ENCODE measurements at places on chromosomes 2 and 18.

DNA sequence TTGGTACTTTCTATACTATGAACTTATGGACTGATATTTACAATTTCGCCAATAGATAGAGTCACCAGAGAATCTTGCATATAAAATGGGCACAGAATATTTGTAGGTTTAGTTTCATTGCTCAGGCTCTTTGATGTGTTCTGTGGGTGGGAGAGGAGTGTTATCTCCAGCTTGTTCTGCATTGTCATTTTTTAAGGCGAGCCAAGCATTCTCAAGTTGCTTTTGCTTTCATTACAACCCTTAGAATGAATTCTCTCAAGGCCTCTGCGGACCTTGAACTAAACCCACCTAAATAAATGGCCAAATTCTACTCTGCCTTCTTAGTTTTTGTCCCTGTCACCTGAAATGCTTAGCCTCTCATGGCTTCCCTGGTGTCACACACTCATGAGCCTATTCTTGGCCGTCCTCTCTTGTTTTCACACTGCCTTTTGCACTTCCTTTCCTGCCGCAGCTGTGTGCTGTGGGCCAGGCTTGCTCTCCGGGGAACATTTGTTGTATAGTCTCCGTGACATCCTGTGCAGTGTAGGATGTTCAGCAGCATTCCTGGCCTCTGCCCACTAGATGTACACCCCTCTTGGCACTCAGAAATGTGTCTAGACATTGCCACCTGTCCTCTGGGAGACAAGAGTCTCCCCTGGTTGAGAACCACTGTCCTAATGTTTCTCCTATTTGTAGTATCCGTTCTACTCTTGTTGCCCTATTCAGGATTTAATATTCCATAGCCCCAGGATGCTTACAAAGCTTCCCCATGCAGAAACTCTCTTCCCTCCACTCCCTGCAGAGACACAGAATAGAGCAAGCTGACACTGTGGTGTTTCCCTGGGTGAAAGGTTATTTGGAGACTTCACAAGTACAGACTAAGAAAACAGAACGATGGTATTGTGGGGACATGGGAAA, 255.6 kb downstream of the PTPRM start:
- DNase-seq, result no peak

DNA sequence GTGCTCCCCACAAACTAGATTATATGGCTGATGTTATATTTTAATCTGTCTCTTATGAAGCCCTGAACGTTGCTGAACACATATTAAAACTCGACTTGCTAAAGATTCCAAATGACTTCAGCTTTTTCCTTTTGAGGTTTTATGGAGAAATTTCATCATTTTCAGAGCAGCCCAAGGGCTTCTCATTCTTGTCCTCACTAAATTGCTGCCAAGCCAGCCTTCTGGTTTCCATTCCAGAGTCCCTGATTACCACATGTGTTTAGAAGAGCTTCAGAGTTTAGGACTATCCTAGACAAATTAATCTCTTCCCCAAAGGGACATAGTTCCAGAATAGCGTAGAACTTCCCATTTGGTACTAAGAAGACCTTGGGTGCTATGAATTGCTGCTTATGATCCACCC, 77.8 kb upstream of the CCDC195 start:
- no peak for DNase-seq

- no peak for DNase-seq
Observed at GRCh38 chr2:209937893-209938292, 64.5 kb upstream of the RPE start.

- no peak for DNase-seq
Observed at GRCh38 chr2:42906557-42907411, 114.4 kb upstream of the HAAO start.

DNA sequence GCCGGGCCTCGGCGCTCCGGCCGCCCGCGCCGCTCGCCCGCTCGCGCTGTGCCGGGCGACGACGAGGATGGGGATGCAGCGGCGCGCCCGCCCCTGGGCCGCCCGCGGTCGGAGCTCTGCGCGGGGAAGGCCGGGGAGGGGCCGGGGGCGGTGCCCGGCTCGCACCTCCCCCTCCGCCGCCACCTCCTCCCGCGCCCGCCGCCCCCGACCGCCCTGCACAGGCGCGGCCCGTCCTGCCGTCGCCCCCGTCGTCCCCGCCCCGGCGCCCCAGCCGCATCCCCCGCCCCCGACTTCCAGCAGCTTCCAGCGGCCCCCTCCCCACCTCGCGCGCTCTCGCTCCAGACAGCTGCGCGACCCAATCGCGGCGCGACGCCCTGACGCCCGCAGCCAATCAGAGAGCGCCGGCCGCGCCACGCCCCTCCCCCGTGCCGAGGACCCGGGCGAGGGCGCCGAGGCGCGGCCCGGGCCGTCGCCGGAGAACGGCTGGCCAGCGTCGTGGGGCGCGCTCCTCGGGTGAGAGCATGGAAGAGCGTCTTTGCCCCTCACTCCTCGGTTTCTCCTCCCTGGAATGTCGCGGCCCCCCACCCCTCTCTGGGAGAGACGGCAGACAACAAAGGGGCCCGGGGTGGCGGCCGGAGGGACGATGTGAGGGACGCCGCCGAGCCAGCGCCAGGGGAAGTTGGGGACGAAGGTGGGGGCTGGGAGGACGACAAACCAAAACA, at the start of gene MBOAT2:
MBOAT2 (minus strand) TSS at position 69 of the 722 bp plus-strand sequence. CDS start 70 bp downstream, outside the sequence.
- peak; percentile 57 for DNase-seq

DNA sequence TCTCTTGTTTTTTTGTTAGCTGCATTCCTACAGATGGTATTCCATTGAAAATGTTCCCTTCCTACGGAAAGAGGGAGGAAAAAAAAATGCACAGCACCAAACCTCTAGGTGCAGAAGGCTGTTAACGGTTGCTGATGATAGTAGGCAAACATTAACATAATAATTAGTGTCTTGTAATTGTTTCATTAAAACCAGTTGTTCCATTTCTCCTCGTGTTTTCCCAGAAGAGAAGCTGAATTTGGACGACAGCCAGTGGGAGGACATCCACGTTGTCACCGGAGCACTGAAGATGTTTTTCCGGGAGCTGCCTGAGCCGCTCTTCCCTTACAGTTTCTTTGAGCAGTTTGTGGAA, 494.7 kb downstream of the ARHGAP15 start:
- DNase-seq, result no peak

DNA sequence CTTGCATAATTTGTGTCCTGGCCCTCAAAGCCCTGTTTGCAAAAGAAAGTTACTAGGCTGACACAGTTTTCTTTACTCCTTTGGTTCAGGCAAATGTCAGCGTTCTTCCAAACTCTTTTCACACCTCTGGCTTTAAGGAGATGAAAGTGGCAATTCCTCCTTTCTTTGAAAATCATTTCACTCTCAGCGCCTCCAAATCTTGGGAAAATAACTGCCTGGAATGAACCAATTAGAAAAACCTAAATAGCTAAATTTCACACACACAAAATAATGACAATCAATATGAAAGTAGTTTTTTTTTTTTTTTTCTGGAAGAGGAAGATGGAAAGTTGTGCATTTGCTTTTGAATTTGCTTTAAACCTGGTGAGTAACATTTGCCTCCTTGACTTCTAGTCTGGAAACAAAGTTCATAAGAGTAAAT, 1.7 kb downstream of the MEIS1 start:
- DNase-seq, result no peak

- DNase-seq, result no peak
Observed at GRCh38 chr18:76923485-76924085, 101.2 kb downstream of the ZNF236 start.

GRCh38 chr2:141523199-141523598, 607.6 kb downstream of the LRP1B start:
- DNase-seq, result no peak

- DNase-seq, result no peak
Observed at GRCh38 chr18:31789409-31789808, 28.7 kb upstream of the SLC25A52 start.

DNA sequence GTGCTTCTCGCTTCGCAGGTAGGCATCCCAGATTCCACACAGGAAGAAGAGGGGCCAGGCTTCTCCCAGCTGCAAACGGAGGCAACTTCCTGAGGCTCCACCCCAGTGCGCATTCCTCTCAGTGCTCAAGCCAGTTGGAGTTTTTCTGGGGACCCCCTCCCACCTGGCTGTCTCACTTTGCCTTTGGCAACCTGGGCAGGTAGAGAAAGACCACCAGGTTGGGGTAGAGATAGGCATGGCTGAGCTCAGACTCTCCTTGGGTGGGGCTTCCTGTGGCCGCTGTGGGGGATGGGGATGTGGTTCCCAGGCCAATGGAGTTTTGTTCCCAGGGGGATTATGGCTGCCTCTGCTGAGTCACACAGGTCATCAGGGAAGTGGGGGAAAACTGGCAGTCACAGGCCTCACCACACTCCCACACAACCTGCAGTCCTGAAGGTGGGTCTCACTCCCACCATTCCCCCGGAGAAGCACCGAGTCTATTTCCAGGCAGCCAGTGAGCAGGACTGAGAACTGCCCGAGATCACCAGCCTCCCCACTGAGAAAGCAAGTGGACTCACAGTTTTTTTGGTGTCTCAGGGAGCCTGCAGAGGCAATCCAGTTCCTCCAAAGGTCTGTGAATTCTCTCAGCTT, 38.1 kb downstream of the SLC39A10 start:
- no peak for DNase-seq

GRCh38 chr2:59655809-59656208, 897.6 kb downstream of the BCL11A start:
- no peak for DNase-seq

DNA sequence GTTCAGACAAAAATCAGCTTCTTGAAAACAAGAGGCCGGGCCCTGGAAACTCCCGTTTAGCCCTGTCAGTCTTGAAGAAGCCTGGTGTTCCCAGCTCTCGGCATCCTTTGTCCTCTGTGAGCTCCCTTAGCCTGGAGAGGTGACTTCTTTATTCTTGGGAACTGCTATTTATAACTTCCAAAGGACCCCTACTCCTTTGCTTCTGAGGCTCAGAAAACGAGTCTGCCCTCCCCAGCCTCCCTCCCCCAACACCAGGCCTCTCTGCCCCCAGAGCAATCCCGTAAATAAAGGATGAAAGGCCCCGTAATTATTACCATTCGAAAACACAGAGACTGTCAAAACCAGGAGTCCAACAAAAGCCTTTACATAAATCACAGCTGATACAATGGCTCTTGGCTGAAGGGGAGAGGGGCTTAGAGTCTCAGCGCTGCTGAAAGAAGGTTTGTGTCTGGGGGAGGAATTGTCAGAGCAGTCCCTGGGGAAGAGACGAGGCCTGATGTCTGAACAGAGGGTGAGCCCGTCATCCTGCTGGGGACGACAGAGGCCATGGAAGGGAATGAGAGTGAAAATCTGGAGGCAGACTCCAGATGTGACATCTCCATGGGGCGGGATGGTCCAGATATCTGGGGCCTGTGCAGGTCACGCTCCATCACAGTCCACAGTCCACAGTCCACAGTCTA, 283.0 kb downstream of the MYCN start:
- DNase-seq, result no peak

DNA sequence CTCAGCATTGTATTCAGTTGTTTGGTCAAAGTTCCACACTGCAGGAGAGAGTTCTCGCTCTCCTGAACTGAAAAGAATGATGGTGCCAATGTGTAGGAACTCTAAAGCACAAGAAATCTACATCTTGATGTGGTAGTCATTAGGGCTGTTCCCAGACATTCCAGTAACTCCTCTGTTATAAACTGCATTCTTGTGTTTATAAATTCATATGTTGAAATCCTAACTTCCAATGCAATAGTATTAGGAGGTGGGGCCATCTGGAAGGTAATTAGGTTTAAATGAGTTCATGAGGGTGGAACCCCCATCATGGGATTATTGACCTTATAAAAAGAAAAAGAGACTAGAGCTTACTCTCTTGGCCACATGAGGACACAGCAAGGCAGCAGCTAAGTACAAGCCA, 239.6 kb downstream of the CDH20 start:
- DNase-seq, result no peak

DNA sequence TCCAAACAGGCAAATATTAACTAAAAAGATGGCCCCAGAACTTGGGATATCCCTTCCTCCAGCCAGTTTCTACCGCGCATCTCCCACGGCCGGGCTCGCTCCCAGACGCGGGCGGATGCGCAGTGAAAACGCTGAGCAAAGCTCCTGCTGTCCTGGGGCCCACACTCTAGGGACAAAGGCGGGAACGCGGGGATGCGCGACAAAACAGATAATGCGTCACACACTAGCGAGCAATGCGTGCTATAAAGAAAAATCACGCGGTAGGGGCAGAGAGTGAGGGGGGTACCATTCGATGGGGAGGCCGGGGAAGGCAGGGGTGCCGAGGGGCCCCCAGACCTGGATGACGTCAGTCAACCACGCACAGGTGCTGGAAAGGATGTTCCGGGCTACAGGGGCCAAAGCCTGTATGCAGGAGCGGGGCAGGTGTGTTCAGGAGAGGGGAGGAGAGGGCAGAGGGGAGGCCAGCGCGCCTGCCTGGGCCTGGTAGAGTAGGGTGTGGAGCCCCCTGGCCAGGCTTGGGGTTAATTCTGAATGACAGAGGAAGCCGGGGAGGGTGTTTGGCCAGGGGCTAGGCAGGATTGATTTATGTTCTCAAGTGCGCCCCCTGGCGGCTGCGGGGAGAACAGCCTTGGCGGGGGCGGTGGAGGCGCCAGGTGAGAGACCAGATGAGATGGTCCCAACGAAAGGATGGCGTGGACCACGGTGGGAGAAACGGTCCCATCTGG, 14.9 kb upstream of the ITM2C start:
- DNase-seq, result peak; percentile 58

DNA sequence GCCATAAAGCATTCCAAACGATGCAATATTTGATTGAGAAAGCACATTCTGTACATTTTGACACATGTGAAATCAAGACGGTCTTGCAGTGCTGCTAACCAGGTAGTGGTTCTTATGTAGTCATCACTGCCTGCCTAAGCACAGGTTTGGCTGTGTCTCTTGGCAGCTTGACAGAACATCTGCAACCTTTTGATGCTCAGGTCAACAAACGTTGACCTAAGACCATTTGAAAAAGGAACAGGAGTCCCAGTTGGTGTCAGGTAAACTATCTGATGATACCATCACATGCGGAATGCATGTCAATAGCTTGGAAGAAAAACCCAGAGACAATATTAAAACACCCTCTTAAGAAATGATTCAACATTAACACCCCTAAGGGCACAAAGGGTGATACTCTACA, 80.7 kb downstream of the L3MBTL4 start:
- DNase-seq, result no peak

- no peak for DNase-seq
Observed at GRCh38 chr2:181685150-181685688, 4.9 kb upstream of the NEUROD1 start.

- no peak for DNase-seq
Observed at GRCh38 chr2:136361521-136361920, 243.6 kb upstream of the CXCR4 start.

- DNase-seq, result no peak
Observed at GRCh38 chr18:2986150-2986865, 26.6 kb downstream of the LPIN2 start.

GRCh38 chr2:9210030-9210429, 3.4 kb downstream of the ASAP2 start:
- DNase-seq, result no peak
